ENCODE measurements at places on chromosomes 11 and 22. TPM values are rescaled to one million over a fixed set of nuclear protein-coding genes. Genes with fewer than 3 reads are reported as not detected.

Gene ZNF214
- total RNA-seq: 2.3 TPM

Gene OR8D4
- not detected for total RNA-seq

Gene JHY
- total RNA-seq: 3.2 TPM

Gene LIF
- total RNA-seq: 11.0 TPM
